ENCODE measurements at places on chromosomes 6 and 20.

DNA sequence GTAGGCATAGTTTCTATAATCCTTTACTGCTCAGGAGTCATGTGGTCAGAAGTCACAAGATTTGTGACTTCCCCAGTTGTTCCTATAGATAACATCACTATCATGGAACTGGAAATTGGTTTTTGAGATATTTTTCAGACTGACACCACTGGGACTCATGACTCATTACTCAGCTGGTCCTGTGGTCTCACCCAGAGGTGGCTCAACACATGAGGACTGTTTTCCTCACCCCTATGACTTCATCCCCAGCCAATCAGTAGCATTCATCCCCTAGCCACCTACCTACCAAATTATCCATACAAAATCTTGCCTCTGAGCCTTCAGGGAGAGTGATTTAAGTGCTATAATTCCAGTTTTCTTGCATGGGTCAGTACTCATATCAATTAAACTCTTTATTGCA is 1217.7 kb downstream of the EPHA7 start:
- DNase-seq: no peak

DNA sequence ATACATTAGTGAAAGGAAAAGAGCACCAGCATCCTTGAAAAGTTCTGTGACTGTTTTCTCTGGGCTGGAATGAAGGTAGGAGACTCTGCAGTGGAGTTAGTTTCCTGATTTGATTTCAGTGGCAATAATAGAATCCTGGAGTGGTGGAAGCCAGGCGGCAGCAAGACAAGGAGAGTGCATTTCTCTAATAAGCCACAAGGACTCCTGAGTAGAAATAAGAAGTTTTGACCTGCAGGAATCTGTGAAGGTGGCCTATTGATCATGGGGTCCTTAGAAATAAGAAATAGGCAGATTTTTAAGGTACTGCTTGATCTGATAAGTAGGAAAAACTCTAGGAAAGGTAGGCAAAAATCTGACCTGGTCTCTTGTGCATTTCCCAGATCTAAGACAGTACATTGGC is 68.4 kb upstream of the ELOVL5 start:
- DNase-seq: no peak

- DNase-seq: no peak
Measured at GRCh38 chr6:117072134-117072533, 193.2 kb upstream of the VGLL2 start.

- DNase-seq: no peak
Measured at GRCh38 chr6:136334465-136334846, 44.8 kb upstream of the BCLAF1 start.

DNA sequence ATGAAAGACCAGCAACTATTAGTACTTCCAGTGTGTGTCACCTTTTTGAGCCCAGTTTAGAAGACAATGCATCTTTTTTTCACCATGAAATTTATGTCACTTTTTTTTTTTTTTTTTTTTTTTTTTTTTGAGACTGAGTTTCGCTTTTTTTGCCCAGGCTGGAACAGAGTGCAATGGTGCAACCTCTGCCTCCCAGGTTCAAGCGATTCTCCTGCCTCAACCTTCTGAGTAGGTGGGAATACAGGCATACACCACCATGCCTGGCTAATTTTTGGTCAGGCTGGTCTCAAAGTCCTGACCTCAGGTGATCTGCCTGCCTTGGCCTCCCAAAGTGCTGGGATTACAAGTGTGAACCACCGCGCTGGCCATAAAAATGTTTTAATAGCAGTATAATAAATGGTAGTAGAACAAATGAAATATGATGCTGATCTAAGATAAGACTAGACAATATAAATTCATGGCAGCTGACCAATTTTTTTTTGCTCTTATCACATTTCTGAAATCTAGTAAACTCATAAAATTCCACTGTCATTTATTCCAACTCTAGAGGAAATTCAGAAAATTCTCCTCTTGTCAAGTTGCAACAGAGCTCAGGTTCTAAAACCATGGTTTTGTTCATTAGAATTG is 21.3 kb downstream of the NHSL1 start:
- no peak for DNase-seq

DNA sequence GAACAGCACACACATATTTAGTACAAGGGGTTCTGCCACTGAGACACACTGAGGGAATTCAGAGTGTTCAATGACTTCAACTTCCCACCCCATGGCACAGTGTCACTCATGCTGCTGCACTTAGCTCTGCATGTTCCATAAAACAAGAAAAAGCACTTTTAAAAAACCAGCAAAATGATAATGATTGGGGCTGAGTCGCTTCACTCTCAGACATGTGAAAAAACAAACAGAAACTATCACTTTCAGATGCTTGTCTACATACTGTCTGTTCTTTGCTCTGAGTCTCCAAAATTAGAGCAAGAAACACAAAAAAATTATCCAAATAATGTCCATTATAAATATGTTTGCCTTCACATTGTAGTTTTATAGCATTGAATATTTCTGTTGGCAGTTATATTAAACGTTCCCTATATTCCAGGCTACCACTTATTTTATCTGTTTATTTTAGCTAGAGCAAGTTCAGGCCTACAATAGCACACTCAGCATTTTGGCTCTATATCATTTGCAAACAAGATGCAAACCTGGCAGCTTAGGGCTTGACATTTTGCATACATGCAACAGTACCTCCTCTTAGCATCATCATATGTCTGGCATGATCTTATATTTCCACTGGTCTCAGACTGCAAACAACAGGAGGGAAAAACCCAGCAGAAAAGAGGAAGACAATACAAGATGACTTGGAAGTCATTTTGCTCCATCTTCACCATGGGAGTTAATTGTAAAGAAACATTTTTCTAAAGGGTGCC is 398.8 kb downstream of the HACE1 start:
- no peak for DNase-seq

- no peak for DNase-seq
Measured at GRCh38 chr20:24878657-24879056, 70.4 kb upstream of the CST7 start.

GRCh38 chr6:130730600-130730999 is 96.6 kb upstream of the SMLR1 start:
- DNase-seq: no peak

GRCh38 chr6:169904051-169904922 is 152.9 kb downstream of the ERMARD start:
- DNase-seq: no peak

- no peak for DNase-seq
Measured at GRCh38 chr6:111871725-111872400, 1.4 kb downstream of the FYN start.

- DNase-seq: no peak
Measured at GRCh38 chr20:1891263-1892118, 3.7 kb upstream of the SIRPA start.

GRCh38 chr6:2749969-2750600 is 637 bp downstream of the MYLK4 start:
- DNase-seq: peak; percentile 66

GRCh38 chr20:48404598-48404997 is 423.2 kb downstream of the PREX1 start:
- no peak for DNase-seq

GRCh38 chr6:21996425-21997118 is 300.3 kb downstream of the PRL start:
- no peak for DNase-seq

DNA sequence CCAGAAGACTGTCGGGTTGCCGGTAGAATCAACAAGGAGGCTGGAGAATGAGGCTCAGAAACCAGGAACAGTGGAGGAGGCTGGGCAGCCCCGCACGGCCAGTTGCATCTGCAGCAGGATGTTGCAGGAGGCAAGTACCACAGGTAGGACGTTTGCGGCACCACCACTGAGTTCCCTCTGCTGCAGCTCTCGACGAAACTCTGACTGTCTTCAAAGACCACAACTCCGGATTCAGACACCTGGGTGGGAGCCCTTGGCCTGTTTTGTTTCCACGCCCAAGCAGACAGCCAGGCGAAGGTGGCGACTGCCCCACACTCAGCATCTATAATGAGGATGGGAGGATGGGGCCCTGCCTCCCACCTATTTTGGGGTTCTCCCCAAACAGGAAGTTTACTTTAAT is 218.2 kb downstream of the ZDHHC14 start:
- no peak for DNase-seq

DNA sequence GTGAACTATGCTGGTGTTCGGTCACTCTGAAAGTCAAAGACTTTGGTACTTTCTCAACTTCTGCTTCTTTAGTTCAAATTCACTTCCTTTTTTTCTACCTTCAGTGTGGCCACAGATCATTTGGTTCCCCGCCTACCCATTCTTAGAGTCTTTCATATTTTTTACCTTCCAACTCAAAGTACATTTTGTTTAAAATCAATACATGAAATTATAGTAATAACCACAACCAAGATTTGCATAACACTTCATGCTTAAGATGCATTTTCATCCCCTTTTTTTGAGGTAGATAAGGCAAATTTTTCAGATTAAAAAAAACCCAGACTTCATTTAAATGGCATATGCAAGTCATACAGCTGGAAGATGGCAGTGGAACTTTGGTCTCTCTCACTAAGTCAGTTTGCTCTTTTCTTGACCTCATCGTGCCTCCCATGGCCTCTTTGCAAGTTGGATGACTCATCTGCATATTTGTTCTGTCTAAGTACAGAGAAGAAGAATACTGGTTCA is 11.9 kb upstream of the CNR1 start:
- peak; percentile 5 for DNase-seq

GRCh38 chr6:39901670-39902069 is 32.6 kb downstream of the MOCS1 start:
- no peak for DNase-seq

GRCh38 chr6:145929037-145929633 is 35.0 kb downstream of the SHPRH start:
- DNase-seq: peak; percentile 55

DNA sequence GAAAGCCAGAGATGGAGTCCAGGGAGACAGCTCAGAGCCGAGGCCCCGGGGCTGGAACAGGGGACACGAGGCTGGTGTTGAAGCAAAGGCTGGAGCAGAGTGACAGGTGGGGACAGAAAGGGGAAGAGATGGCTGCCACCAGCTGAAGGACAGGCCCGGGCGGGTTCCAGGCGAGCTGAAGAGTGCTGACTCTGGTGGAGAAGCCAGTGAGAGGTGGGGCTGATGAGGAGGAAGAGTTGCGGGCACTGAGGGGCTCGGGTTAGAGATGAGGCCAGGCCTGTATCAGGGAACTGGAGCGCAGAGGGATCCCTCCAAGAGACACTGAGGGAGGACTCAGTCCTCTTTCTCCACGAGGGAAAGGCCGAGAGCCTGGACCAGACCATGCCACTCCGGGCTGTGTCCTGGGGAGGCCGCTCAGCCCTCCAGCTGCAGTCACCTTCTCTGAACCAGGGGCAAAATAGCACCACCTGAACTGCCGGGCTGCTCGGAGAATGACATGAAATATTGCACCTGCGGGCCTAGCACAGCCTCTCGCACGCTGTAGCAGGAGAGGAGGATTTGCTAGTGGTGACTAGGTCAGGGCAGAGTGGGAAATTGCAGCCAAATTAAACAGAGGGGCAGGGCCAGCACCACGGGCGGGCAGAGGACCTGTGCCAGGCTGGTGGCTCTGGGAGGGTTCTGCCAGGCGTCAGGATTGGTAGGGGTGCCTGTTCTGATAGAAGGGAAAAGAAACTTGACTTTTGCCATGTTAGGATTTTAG is 175.9 kb downstream of the ZDHHC14 start:
- DNase-seq: no peak

DNA sequence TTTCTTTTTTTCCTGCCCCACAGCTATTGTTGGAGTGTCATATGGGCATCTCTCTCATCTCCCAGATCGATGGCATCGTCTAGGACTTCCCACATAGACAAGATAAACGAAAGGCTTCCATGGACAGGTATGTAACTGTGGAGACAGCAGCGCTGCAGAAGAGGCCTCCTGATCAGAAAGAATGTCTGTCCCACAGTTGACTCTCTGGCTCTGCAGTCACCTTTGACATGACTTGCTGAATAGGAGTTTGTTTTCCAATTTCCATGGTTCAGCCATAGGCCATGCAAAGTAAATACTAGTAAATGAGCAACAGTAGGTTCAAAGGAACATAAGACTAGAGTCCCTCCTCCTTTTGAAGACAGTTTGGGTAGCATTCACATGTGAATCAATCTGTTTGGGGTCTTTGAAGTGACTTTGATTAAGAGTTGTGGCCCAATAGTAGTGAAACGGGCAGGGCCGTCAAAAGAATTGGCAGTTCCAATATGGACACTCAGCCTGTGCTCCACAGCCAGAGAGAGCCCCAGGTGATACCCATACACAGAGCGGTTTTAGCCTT is 134.7 kb upstream of the IFNGR1 start:
- no peak for DNase-seq

- no peak for DNase-seq
Measured at GRCh38 chr20:63484651-63485403, 12.4 kb upstream of the KCNQ2 start.

- DNase-seq: no peak
Measured at GRCh38 chr6:135627092-135627715, 129.7 kb upstream of the AHI1 start.

GRCh38 chr20:51500311-51500710 is 42.2 kb downstream of the NFATC2 start:
- DNase-seq: no peak

DNA sequence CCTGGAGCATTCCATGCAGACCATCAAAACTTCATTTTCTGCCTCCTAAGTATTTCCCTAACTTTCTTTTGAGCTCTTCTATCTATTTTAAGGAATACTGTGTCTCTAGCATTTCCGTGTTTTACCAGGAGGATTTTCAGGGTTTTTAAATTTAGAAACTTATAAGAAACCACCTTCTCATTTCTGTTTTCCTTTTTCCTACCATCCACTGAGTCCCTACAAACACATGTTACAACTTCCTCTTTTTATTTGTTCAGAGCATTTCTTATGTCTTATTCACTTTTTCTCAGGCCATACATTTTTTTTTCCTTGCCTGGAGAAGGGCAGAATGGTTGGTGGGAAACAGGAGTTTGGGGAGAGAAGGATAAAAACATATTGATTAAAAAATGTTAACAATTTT is 130.0 kb upstream of the BMP5 start:
- peak; percentile 18 for DNase-seq

- DNase-seq: no peak
Measured at GRCh38 chr6:160996131-160996601, 4.6 kb downstream of the MAP3K4 start.

- no peak for DNase-seq
Measured at GRCh38 chr6:101937108-101937507, 543.6 kb downstream of the GRIK2 start.

- no peak for DNase-seq
Measured at GRCh38 chr6:167811442-167812087, 15.1 kb upstream of the AFDN start.

GRCh38 chr20:1287787-1288569 is 21.9 kb downstream of the SNPH start:
- DNase-seq: no peak

DNA sequence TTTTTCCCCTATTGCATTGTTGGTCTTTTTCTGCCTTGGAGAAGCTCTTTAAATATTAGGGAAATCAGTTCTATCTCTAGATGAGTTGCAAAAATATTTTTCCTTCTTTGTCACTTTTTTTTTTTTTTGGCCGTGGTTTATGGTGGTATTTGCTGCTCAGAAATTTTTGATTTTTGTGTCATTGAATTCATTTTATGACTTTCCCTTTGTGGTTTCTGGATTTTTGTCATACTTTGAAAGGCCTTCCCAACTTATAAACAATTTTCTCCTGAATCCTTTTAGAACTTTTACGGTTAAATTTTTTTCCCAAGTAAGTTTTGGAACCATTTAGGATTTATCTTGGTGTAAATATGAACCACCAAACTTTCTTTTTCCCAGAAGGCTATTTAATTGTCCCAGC is 145.6 kb downstream of the GJA10 start:
- DNase-seq: peak; percentile 93

GRCh38 chr6:54491431-54491830 is 183.2 kb downstream of the TINAG start:
- no peak for DNase-seq

All from fibroblast of skin of scalp (primary cell).